ENCODE measurements at places on chromosomes 5 and 9.

- no peak for DNase-seq
Measured at GRCh38 chr5:54996466-54996865, 11.1 kb upstream of the ESM1 start.

DNA sequence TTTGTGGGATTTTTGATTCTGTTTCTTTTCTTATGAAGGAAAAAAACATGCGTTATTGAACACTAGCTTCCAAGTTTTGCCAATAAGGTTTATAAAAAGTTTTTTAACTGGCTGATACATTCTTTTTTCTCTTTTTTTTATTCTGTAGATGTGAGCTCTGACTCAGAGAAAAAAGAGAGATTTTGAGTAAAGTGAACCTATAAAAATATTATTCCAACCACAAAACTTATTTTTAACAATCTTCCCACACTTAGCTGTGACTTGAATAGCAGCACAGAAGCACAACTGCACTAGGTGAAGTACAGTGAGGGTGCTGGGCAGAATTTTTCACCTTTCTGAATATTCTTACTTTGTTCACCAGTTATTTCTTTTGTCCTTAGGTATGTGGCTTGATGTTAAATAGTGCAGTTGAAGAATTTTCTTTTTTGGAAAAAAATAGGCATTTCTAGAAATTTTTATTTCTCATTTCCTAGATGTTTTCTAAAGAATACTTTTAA lies 41.6 kb downstream of the CHSY3 start:
- DNase-seq, result no peak

GRCh38 chr5:124888622-124889485 lies 142.4 kb upstream of the ZNF608 start:
- no peak for DNase-seq

GRCh38 chr5:144194144-144194543 lies 23.5 kb downstream of the KCTD16 start:
- no peak for DNase-seq

GRCh38 chr9:132575005-132575609 lies 7.3 kb upstream of the BARHL1 start:
- no peak for DNase-seq

DNA sequence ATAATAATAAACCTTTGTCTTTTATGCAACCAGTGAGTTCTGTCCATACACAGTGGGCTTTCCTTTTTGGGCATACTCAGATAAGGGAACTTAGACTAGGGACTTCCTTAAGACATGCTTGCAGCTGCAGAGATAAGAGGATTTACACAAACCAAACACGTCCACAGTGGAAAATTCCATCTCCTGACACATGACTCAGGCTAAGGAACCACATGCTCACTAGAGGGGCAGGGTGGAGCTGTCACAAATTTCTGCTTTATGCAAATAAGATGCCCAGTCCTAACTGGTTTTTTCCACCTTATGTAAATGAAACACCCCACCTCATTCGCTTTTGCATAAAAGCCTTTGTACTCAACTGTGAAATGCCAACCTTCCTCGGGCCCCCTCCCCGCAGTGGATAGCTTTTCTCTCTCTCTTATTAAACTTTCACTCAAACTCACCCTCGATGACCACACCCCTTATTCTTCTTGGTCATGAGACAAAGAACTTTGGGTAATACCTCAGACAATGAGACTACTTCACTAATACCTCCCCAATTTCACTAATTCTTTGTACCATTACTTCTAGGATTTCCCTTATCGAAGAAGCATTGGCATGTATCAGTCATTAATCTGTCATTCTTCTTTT lies 170.3 kb upstream of the FTMT start:
- no peak for DNase-seq

DNA sequence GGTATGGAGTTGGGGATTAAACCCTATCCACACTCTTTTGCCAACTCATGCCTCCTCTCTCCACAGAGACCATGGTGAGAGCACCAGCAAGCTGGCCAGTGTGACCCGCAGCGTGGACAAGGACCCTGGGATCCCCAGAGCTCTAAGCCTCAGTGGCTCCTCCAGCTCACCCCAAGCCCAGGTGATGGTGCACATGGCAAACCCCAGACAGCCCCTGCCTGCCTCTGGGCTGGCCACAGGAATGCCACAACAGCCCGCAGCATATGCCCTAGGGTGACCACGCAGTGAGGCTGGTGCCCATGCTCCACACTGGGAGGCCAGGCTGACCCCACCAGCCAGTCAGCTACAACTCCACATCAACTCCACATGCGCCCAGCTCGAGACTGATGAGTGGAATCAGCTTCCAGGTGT lies 11.5 kb upstream of the CARD19 start:
- DNase-seq, result no peak

DNA sequence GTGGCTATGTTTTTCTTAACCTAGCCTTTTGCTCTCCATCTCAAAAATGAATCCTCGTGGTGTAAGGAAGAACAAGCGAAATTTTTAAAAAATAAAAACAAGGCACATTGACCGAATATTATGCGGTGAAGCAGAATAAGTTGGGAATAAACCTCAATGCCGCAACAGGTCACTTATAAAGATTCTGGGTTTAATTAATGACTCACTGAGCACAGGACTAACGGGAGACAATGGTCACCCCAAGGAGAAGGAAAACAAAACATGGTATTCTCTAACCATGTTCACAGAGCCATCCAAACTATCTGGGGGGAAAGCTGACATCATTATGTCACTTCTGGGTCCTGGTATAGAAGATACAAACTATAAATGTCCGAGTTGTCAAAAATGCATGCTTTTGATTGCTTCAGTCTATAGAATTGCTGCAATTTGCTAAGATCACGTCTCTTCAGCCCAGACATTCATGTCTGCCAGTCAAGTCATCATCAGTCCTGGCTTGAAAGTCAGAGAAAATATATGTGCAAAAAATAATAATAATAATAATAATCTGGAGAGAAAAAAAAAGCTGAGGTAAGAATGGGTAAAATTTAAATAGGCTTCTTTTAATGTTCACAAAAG lies 280.6 kb downstream of the NR2F1-AS1 start:
- DNase-seq, result no peak

DNA sequence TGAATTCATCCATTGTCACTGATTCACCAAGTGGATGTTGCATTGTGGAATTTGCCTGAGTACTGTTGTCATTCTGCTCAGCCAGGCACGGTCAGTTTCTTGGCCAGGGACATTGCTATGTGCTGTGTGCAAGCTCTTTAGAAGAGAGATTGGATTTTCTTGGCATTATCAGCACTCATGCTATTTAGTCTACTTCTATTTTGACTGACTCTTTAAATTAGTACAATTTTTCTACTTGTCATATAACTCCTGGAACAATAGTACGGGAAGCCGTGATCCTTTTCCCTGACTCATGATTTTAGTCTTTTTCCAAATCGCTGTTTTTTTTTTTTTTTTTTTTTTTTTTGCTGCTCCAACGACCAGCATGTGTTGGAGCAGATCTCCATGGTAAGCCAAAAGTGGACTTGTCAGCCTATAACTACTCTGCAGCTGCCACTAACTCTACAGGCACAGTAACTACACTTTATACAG lies 129.7 kb downstream of the CDC42SE2 start:
- no peak for DNase-seq

Measured in stimulated activated CD8-positive, alpha-beta memory T cell treated with anti-CD3 and anti-CD28 coated beads, Interleukin-2, amount 100 ng/mL, for 1 hour (primary cell).